ENCODE measurements at places on chromosomes 3 and 15.

DNA sequence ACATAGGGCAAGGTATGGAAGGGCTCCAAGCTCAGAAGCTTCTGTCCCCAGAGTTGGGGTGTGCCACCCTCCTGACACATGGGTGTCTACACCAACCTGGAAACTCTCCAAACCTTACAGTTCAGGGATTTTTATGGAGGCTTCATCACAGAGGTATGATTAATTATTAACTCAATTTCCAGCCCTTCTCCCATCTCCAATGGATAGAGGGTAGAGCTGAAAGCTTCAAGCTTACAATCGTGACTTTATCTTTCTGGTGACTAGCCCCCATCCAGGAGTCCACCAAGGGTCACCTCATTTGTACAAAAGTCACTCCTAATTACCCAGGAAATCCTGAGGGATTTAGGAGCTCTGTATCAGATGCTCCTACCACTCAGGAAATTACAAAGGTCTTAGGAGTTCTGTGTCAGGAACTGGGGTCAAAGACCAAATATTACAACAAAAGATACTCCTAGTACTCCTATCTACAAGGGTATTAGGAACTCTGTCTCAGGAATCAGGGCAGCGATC lies 62.7 kb downstream of the TFDP2 start:
- DNase-seq, result no peak

DNA sequence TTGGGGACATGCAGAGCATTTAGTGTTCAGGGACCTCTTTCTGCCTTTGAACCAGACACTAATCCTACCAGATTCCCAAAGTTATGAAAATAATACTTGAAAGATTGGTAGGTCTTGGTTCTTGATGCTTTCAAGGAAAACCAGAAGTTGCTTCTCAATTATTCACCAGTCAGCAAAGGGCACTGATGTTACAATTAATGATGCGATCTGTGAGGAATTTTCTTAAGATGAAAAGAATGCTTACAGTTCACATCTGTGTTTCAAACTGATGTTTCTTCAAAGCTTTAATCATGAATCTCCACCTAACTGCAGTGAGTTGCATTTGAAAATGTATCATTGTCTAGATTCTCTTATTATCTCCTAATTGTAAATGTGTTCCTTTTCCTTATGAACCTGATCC lies 161.0 kb downstream of the NAALADL2 start:
- no peak for DNase-seq

- DNase-seq, result no peak
Measured at GRCh38 chr15:57485869-57486268, 105.8 kb upstream of the MYZAP start.

- DNase-seq, result no peak
Measured at GRCh38 chr3:149383703-149384102, 6.3 kb upstream of the TM4SF1 start.

GRCh38 chr3:149307435-149307783 lies 26.0 kb downstream of the TM4SF18 start:
- no peak for DNase-seq

- DNase-seq, result no peak
Measured at GRCh38 chr3:146501752-146502151, 32.4 kb upstream of the PLSCR2 start.

DNA sequence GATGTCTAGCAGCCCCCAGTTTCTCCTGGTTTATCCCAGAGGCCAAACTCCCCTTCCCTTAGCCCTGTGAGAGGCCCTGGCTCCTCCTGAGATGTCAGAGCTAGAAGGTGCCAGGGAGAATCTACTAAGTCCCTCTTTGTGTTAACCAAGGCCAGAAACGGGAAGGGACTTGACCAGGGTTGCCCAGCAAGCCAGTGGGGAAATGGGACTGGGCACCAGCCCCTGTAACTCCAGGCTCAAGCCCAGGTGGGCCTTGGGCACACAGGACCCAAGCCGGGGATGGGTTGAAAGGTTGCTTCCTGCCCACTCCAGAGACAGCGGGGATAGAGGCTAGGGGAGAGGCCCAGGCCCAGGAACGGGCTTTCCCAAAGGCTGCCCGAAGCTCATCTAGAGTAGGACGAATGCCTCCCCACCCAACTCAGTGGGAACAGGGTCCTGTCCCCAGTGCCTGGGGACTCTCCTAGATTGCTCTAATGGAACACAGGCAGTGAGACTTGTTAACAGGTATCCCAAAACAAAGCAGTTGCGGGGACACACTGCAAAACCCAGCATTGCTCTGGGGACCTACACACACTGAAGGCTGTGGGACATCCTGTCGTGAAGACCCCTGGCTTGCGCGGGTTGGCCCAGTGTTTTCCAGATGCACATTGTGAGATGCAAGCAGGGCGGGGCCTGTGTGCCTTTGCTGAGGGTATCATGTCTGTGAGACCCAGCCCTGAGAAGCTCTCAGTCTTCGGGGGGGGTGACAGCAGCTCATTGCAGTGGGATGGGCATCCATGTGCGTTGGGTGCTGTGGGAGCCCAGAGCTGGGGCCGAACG lies 12.9 kb upstream of the TXNRD3 start:
- DNase-seq, result no peak

GRCh38 chr15:33968821-33969220 lies 524 bp downstream of the CHRM5 start:
- DNase-seq, result no peak

DNA sequence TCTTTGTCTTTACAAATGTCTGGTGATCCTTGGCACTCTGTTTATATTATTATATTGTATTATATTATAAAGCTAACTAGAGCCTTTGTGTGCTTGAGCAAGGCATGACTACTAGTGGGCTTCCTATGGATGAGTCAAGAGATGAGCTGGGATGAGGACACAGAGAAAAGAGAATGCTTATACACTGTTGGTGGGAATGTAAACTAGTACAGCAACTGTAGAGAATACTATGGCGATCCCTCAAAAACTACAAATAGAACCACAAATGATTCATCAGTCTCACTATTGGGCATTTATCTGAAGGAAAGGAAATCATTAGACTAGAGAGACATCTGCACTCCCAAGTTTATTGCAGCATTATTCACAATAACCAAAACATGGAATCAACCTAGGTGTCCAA lies 40.8 kb upstream of the MED12L start:
- DNase-seq, result no peak

- DNase-seq, result no peak
Measured at GRCh38 chr15:50304836-50305235, 39.3 kb upstream of the HDC start.

- DNase-seq, result no peak
Measured at GRCh38 chr3:89955156-89955555, 847.7 kb downstream of the EPHA3 start.

DNA sequence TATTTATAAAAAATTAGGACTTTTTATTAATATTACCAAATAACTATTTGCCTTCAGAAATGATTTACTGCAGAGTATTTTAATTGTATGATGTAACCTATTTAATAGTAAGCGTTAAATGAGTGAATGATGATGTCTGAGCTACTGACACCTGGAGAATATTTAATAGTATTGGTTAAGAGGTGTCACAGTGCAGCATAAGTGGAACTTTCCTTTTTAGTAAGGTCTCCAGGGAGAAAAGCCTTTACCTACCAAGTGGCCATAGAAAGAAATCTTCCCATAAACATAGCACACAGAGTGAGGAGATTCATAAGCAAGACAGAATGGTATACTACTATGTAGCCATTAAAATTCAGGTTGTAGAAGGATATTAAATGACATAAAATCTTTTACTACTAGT lies 441.7 kb downstream of the TBL1XR1 start:
- DNase-seq, result no peak

GRCh38 chr3:127217596-127218453 lies 24.9 kb downstream of the PRR23E start:
- DNase-seq, result no peak

- no peak for DNase-seq
Measured at GRCh38 chr3:4689021-4689420, 195.9 kb downstream of the ITPR1 start.

GRCh38 chr15:91611561-91612323 lies 241.8 kb upstream of the SLCO3A1 start:
- DNase-seq, result no peak

DNA sequence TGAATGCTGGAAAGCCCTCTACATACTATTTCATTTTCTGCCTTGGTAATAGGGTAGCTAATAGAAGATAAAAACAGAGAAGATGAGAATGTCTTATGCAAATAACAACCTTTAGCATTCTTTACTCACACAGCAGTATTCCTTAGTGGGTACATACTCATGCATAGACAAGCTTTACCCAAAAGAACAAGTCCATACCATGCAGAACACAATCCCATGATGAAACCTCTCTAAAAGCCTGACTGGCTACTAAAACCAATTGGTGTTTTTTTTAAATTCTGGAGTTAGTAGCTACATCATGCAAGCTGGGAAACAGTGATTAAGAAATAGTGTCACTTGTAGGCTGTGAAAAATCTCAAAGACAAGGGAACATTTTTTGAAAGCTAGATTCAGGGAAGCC lies 104.8 kb downstream of the DHX30 start:
- DNase-seq, result no peak

DNA sequence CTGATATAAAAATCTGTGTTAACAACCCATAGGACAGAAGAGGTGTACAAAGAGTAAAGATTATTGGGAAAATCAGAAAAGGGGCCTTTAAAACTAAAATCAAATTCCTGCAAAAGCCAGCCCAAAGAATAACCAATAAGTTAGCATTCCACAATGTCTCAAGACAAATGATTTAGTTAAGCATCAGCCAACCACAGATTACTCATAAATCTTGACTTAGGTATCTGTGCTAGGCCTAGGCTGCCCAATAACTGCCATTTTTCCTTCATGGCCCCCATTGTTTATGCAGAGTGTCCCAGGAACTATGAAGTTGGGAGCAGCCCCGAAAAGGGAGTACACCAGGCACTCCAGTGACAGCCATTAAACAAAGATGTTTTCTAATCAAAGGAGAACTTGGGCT lies 7.4 kb downstream of the TRANK1 start:
- DNase-seq, result no peak

GRCh38 chr3:27185231-27185989 lies 183.8 kb downstream of the NEK10 start:
- DNase-seq, result no peak

GRCh38 chr3:58238830-58239229 lies 1.2 kb downstream of the ABHD6 start:
- no peak for DNase-seq

DNA sequence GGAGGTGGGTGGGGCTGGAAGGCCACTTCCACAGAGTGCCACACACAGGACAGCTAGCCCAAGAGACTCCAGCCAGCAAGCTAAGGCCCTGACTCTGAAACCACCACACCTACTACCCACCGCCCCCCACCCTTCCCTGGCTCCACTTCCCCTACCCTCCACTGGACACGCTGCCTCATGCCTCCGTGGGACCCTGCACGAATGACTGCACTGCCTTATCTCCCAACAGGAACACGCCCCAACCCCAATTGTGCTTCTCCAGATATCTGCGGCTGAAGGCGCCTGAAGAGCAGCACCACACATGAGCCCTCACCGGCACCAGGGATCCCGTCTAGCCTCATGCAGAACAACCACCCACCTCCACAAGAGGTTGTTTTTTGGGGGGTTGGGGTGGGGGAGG lies 2.7 kb downstream of the LINGO1 start:
- DNase-seq, result no peak

DNA sequence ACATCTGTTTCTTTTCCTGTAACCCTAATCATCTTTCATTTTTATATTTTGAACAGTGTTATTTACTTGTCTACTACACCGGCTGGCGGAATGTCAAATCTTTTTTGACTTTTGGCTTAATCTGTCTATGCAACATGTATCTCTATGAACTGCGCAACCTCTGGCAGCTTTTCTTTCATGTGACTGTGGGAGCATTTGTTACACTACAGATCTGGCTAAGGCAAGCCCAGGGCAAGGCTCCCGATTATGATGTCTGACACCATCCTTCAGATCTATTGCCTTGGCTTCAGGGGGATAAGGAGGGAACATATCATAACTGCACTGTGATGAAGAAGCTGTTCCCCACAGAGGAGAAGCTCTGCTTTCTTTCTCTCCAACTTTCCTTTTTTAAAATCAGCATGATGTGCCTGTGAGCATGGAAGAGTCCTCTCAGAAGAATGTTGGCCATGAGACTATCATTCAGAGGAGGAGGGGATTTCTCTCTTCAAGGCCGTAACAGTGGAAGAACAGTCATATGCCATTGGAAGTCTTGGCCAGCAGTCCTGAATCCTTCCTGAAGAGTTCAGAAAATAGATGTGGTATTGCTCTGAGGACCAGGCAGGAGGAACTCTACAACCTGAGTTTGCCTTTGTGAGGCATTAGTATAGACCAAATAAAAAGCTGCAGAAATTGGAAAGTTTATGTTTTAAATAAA lies 69.9 kb downstream of the SEC22A start:
- DNase-seq, result no peak

DNA sequence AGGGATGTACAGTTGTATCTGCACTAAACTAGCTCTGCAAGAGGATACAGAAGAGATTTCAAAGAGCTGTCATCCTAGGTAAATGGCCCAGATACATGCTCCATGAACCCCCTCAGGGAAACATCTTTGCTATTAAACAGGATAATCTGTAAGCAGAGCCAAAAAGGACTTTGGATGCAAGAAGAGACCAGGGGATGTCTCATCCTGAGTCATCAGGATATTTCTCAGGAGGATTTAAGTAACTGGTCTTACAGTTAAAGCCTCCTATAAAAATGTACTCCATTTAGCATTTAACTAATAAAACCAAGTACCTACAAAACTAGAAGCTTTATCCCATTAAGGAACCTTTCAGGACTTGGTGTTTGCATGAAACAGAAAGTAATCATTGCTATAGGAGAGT lies 48.2 kb upstream of the PHLDB2 start:
- no peak for DNase-seq

DNA sequence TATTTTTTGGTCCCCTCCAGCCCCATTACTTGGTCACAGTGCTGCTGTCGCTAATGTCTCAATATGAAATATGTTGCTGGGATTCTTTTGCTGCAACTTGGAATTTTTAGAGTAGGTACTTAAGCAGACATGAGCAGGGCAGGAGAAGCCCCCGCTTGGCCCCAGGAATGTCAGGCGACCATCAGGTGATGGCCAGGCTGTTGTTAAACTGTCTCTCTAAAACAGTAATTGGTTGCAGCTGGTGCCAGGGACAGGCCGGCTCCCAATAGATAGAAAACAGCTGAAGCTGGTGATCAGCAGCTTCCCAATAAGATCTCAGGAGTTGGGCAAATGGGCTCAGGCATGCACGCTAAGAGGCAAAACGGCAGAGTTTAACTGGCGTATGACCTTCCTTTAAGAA lies 329.9 kb upstream of the TBL1XR1 start:
- no peak for DNase-seq

GRCh38 chr3:11206316-11206715 lies 52.0 kb downstream of the HRH1 start:
- DNase-seq, result no peak
